Activated CD4-positive, alpha-beta T cell treated with anti-CD3 and anti-CD28 coated beads, Interleukin-2, amount 50 U/mL, for 4 hours (primary cell): ENCODE measurements at places on chromosomes 12 and 14.

DNA sequence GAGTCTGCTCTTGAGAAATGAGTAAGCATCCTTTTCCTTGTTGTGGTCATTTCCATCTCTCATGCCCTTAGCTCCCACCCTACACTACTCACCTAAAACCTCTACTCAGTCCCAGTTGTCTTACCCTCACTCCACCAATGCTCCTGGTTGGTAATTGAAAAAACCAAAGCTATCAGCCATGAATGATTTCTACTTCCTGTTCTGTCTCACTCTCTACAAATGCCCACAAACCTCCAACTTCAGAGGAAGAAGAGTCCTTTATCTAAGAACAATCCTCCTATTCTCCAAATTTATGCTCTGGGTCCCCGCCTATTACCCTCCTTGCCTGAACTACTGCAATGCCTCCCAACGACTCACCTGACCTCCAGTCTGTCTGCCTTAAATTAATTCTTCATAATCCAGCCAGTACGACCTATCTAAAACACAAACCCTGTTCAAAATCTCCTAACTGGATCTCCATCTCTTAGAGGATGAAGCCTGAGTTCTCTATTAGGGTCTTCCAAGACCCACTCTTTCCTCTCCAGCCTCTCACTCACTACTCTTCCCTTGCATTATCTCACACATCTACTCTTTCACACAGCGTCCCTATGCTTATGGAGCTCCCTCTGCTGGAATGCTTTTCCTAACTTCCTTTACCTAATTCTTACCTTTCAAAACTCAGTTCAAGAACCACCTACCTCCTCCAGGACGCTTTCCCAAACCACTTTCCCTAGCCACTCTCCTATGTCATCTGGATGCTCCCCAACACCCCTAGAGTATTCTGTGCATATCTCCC lies 2.2 kb downstream of the DHRS1 start:
- no peak for DNase-seq

DNA sequence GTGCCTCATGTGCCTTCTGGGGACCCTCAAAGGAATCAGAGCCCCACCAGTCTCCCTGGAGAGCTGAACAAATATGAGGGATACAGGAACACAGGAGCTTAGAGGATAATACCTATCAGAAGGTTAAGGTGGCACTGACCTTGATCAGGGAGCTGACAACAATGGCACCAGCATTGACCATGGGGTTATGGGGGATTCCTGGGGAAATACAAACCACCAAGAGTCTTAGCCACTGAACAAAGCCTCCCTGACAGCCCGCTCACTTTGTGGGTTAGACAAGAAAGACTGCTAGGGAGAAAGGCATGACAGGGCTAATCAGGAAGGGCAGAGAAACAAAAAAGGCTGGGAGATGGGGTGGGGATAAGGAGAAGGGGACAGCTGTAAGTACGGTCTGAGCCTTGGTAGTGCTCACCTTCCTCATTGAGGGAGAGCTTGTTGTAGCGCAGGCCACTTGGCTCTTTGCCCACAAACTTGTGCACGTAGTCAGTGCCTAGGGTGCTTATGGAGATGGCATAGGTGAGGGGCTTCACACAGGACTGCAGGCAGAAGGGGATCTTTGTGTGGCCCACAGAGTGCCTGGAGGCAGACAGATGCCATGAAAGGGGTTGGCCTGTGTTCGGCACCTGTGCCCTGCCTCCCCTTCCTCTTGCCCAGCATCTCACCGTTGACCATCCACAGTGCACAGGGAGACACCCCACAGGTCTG lies 9.3 kb downstream of the SPRYD4 start:
- no peak for DNase-seq

- DNase-seq, result no peak
These were observed 49.8 kb downstream of the CDC42BPB start for GRCh38 chr14:103007555-103007954.

- no peak for DNase-seq
These were observed 9.3 kb downstream of the ST8SIA1 start for GRCh38 chr12:22325218-22325617.

DNA sequence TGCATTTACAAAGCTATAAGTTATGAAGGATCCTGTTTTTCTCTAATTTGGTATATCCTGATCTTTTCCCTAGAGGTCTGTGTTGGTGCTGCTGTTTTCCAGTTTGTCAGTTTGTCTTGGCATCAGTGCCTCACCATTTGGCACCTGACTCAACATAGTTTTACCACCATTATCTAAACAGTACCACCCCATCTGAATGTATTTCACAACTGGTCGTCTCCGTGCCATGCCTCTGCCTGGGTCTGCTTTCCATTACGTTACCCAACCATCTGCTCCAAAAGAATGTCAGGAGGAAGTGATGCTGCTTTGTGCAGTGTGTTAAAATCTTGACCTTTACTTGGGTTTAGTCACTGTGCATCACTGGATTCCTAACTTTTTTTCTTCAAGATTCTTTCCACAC lies 129.3 kb upstream of the RASSF8 start:
- no peak for DNase-seq

- DNase-seq, result no peak
These were observed 9.8 kb upstream of the ARF6 start for GRCh38 chr14:49882826-49883694.
